Naive B cell (primary cell): ENCODE measurements at places on chromosomes 12 and 14.
A peak's percentile ranks its signal among the peaks of the same experiment; 100 is the strongest.

DNA sequence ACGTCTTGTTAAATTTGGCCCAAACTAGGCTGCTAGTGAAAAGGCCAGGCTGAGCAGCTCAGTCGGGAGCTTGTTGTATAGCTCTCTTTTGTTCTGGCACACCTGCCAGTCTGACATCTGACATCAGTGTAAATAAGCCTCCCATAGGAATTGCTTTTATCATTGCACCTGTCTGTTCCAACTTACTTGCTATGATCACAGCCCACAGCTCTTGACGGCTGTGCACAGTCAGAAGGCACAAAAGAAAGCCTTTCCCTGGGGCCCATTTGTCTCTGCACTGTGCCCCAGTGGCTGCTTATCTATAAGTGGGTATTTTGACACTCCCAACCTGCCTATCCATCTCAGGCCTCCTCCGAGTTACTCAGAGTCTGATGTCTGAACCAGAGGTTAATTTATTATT is 324.5 kb downstream of the NUAK1 start:
- no peak for DNase-seq

- no peak for DNase-seq
These were observed 242.3 kb downstream of the ANO6 start for GRCh38 chr12:45458238-45458637.

GRCh38 chr12:131851741-131852550 is 23.8 kb downstream of the MMP17 start:
- DNase-seq, result no peak

GRCh38 chr12:3133405-3133783 is 56.2 kb downstream of the TSPAN9 start:
- no peak for DNase-seq

DNA sequence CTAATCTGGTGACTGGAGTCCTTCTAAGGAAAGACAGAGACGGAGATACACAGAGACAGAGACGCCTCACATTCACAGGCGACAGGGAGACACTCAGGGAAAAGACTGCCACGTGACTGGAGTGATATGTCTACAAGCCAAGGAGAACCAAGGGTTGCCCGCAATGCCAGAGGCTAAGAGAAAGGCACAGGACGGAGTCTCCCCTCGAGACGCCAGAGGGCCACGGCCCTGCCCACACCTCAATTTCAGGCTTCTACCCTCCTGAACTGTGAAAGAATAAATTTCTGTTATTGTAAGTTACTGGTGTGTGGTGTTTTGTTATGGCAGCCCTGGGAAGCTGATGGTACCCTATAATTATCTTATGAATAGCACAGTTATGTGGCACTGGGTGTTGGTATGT is 11.6 kb upstream of the RAN start:
- DNase-seq, result no peak

- no peak for DNase-seq
These were observed 10.5 kb upstream of the ZNF385A start for GRCh38 chr12:54394986-54395385.

DNA sequence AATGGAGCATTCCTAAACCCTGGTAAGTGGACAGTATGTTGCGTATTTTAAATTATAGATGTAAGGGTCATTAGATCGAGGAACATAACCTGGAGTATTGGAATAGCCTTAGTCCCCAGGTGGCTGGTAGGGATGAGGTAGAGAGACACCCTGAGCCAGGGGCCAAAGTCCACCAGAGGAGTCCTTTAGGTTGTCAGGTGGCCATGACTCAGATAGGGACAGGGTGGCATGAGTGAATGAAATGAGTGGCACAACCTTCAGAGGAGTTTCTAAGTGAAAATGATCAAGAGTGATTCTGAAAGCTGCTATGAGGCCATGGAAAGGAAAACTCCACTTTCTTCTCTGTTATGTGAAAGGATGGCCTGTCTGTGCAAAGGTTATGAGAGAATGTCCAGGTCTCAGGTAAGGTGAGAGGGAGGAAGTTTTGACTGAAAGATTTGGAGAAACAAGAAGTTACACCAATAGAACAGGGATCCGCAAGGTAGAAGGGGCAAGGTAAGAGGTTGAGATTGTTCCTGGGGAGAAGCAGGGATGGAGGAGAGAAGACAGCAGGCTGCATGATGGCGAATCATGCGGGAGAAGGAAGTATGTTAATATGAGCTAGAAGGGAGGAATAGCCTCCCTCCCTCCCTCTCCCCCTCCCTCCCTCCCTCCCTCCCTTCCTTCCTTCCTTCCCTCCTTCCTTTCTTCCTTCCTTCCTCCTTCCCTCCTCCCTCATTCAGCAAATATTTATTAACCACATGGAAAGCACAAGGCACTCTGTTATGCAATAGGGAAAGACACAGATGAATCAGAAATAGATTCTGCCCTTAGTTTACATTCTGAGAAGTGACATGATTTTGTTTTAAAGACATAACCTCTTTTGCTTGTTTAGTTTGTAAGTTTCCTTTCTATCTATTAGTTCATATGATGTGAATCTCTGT is 14.0 kb upstream of the RIPK3 start:
- DNase-seq, result no peak

DNA sequence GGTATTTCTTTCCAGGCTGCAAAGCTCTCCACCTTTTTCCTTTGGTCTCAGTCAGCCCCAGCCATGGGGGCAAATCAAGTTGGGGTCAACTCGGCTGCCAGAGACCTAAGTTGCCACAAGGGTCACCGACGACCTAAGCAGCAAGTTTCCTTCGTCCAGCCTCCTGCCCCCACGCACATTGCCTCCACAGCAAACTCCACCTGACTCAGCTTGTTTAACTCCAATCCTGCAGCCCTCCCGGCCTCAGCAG is 767 bp upstream of the KCNMB4 start:
- no peak for DNase-seq

DNA sequence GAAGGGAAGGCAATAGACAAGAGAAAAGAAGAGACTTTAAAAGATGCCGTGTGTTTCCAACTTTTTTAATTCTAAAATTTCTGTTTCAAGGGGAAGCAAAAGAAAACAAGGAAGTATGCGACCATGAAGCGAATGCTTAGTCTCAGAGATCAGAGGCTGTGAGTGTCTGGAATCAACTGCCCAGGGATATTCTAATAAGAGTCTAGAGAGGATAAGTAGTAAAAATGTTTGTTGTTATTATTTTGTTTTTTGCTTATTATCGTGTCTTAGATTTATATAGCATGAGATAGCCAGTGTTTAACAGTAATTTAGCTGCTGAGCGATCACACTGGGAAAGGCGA is 421 bp downstream of the FCF1 start:
- DNase-seq, result no peak

- DNase-seq, result no peak
These were observed 150.9 kb upstream of the GRIP1 start for GRCh38 chr12:66829660-66830325.

GRCh38 chr14:31127690-31128089 is 79.9 kb downstream of the HECTD1 start:
- no peak for DNase-seq

DNA sequence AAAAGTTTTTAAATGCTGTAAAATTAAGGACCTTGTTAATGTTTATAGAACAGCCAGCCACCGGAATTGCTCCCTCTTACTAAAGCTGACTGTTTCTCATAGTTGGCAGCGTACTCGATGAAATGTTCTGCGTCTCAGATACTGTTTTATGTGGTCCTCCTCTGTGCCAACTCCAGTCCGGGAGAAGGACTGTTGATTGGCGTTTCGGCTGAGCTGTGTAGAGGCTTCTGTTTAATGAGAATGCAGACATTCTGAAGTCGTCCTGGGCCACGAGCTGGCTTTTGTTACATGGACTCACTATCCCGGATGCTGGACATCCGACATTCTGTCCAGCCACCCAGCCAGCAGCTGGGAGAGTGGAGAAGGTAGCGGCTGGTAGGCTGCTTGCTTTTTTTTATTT is 75.4 kb downstream of the WDR20 start:
- DNase-seq, result no peak

GRCh38 chr12:44053549-44054127 is 217.8 kb downstream of the TMEM117 start:
- DNase-seq, result no peak

GRCh38 chr14:97277711-97278110 is 480.5 kb downstream of the VRK1 start:
- DNase-seq, result no peak

DNA sequence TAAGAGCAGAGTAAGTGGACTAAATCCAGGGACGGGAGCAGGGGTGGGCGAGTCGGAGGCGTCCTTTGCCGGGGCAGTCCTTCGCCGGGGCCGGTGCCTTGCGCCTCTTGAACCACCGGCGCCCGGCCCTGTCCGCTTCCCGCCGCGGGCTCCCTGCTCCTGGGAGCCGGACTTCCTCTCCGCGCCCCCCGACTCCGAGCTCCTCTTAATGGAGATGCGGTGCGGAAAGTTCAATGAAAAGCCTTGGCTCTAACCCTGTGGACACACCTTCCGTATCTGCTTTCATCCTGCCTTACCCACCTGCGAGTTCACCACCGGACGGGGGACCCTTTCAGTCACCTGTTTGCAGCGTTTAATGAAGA is 412 bp downstream of the FGFR1OP2 start:
- no peak for DNase-seq

DNA sequence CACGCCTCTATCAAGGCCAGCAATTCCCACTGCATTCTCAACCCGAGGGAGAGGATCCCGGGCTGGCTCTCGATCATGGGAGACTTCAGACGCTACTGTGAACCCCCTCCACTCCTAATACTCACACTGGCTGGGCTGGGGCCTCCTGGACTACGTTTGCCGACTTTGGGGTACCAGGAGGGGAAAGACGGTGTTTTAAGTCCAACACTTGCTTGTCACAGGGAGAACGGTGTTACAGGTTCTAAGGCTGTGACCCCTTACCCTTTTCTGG is 463 bp downstream of the NACA start:
- no peak for DNase-seq

GRCh38 chr12:109880043-109880931 is at the start of gene GLTP:
Gene GLTP (minus strand): TSS chr12:109880541. CDS start chr12:109880374, 167 bp downstream.
- DNase-seq, result peak; percentile 93

- DNase-seq, result no peak
These were observed 88.3 kb downstream of the OTOGL start for GRCh38 chr12:80187660-80188090.

GRCh38 chr14:33126433-33126832 is 187.8 kb downstream of the NPAS3 start:
- DNase-seq, result no peak

- no peak for DNase-seq
These were observed 53.8 kb downstream of the VWF start for GRCh38 chr12:6070472-6071257.

GRCh38 chr14:75566752-75567151 is 11.7 kb upstream of the FLVCR2 start:
- DNase-seq, result no peak

- no peak for DNase-seq
These were observed 169.5 kb upstream of the FOXN3 start for GRCh38 chr14:89586258-89587135.

GRCh38 chr14:104601786-104602185 is 2.8 kb downstream of the TMEM179 start:
- DNase-seq, result no peak

GRCh38 chr12:25965682-25966081 is 7.2 kb downstream of the RASSF8 start:
- no peak for DNase-seq

GRCh38 chr12:106942775-106943174 is 12.9 kb upstream of the TMEM263 start:
- DNase-seq, result no peak

- DNase-seq, result no peak
These were observed 38.2 kb upstream of the KCNA1 start for GRCh38 chr12:4871514-4871913.

DNA sequence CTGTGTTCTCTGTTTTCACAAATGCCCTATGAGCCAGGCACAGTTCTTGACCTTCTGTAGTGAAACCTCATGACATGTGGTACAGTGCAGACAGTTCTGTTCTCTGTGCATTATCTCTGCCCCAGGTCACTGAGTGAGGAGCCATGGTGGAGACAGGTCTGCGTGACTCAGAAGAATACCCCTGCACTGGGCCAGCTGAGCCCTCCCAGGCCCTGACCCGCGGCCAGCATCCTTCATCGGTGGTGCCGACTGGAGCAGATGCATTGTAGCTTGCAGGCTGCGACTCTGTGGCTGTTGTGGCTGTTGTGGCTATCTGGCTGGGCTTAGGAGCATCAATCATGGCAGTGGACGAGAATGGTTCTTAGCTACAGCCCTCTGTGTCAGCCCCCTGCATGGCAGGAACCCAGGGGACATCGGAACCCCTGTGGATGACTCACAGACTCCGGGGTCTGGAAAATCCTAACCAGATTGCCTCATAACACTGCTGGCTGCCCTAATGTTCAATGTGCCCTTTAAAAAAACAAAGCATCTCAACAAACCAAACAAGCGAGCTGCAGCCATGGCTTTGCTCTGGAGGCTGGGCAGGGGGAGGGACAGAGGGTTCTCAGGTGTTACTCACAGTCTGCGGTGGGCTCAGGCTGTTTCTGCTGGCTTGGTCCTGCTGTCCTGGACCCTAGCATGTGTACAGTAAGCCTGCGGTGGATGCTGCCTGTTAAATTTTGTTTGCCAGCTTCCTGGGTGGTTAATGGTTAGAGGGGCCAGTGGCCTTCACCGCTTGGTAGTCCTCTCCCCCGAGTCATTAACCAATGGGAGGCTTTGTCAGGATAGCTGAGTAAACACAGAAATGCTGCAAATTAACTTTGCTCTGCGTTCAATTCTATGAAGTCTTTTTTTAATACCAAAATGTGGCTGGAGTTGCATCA is at the start of gene SERPINA6:
SERPINA6 (minus strand) TSS at position 689 of the 923 bp plus-strand sequence. CDS start 8,688 bp downstream, outside the sequence.
- no peak for DNase-seq

GRCh38 chr12:112007945-112008344 is 5.0 kb downstream of the TMEM116 start:
- no peak for DNase-seq

DNA sequence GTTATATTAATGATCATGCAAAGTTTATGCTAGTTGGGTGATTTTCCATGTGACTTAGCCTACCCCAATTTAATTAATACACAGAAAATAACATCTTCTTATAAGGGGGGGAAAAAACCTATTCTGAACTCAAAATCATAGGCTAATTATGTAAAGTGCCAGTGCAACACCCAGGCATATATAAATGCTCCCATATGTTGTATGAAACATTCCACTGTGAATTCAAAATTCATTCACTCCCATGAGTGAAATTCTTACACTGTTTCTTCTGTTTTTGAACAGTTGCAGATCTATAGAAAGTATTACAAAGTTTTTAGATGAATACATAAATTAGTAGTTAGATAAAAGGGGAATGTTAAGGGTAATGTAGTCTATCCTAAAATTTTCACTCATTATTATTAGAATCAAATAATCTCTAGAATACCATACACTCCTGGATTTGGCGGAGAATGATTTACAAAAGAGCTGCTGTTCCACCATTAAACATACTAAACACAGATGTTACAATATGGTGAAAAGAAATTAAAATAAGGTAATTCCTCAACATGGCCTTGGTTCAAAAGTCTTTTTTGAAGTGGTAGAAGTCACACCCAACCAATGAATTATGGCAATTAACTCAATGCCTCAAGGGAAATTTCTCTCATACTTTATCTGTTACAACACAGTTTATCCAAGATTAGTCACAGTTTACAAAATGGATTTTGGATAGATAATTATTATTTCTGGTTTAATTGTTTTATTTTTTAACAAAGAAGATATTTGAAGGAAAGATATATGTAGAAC is 454.1 kb upstream of the FLRT2 start:
- no peak for DNase-seq
